ENCODE measurements at places on chromosomes 4 and X.

DNA sequence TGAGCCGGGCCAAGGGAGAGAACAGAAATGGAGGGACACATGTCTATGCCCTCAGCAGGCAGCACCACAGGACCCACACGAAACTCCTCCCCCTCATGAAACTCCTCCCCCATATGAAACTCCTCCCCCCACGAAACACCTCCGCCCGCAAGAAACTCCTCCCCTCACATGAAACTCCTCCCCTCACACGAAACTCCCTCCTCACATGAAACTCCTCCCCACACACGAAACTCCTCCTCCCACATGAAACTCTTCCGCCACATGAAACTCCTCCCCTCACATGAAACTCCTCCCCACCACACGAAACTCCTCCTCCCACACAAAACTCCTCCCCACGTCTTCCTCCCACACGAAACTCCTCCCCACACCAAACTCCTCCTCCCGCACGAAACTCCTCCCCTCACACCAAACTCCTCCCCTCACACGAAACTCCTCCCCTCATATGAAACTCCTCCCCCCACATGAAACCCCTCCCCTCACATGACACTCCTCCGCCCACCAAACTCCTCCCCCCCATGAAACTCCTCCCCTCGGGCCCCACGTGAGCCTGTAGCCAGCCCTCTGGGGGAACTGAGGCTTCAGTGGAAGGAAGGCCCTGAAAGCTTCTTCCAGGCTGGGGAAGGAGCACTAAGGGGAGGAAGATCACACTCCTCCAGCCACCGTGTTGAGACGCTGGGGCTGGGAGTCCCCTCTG lies 15.2 kb downstream of the ADRA2C start:
- no peak for DNase-seq

GRCh38 chrX:153600032-153600373 lies 1.1 kb upstream of the CCNQ start:
- DNase-seq: no peak

DNA sequence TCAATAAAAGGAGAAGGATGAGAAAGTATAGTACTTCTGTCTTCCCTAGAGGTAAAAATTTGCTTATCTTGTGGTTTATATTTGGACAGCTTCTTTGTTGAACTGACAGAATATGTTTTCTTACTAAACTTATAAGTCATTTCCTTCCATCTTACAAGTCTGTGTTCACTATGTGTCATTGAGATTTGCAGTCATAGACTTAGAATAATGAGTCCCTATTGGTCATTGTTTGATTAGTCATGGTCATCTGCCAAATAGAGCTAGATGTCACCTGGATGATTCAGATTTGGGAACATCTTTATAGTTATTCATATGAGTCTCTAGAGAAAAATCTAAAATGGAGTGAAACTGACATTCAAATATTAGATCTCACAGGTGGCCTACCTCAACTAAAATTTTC lies 51.5 kb downstream of the SPATA18 start:
- no peak for DNase-seq

- no peak for DNase-seq
These were observed 4.0 kb upstream of the CCNG2 start for GRCh38 chr4:77153006-77153405.

- no peak for DNase-seq
These were observed 551.2 kb upstream of the PABPC5 start for GRCh38 chrX:90883479-90883878.

DNA sequence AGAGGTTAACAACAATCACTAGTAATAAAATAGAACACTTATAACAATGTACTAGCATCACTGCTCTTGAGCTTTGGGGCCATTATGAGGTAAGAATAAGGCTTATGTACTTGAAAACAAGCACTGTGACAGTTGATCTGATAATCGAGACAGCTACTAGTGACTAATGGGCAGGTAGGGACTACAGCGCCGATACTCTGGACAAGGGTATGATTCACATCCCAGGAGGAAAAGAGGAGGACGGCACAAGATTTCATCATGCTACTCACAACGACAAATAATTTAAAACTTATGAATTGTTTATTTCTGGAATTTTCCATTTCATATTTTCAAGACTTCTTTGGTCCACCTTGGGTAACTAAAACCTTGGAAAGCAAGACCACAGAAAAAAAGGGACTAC lies 62.3 kb downstream of the FAM184B start:
- DNase-seq: no peak

DNA sequence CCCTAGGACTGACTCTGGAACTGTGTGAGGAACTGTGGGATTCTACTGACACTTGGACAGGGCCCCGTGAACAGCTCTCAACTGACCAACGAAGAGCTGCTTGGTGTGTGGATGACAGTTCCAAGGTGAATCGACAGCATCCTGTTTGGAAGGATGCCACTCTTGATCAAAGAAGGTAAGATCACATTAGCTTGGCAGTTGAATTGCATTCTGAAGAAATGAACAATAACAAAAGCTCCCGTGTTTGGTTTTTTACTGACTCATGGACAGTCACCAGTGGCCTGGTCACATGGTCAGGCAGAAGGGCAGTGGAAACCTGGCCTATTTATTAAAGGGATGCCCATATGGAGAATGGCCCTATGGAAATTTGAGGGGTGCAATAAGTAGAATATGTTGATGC lies 33.1 kb upstream of the GPR34 start:
- no peak for DNase-seq

DNA sequence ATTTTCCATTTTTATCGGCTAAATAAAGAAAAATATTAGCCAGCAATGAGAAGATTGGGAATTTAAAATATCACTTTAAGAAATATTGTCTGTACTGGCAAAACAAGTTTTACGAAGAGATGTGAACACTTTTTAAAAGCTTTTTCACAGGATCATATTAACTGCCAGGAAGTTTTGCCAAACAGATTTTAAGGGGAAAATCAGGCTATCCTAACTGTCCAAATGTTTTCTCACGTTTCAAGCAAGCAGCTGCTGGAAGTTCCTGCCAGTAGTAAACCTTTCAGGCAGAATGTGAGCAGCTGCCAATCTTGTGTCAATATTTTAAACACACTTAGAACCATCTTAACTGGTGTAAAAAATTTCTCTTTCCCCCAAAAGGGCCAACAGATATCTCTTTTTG lies 101.1 kb downstream of the ADGRL3 start:
- no peak for DNase-seq

- DNase-seq: no peak
These were observed 56.3 kb downstream of the ENOX2 start for GRCh38 chrX:130846746-130847145.
